ENCODE measurements at places on chromosomes 5 and 9. TPM values are rescaled to one million over a fixed set of nuclear protein-coding genes. Genes with fewer than 3 reads are reported as not detected.

The KIF12 gene
- total RNA-seq = 0.14 TPM

The SLC45A2 gene
- total RNA-seq = 0.09 TPM

The PALM2AKAP2 gene
- 0.23 TPM for total RNA-seq

DNA sequence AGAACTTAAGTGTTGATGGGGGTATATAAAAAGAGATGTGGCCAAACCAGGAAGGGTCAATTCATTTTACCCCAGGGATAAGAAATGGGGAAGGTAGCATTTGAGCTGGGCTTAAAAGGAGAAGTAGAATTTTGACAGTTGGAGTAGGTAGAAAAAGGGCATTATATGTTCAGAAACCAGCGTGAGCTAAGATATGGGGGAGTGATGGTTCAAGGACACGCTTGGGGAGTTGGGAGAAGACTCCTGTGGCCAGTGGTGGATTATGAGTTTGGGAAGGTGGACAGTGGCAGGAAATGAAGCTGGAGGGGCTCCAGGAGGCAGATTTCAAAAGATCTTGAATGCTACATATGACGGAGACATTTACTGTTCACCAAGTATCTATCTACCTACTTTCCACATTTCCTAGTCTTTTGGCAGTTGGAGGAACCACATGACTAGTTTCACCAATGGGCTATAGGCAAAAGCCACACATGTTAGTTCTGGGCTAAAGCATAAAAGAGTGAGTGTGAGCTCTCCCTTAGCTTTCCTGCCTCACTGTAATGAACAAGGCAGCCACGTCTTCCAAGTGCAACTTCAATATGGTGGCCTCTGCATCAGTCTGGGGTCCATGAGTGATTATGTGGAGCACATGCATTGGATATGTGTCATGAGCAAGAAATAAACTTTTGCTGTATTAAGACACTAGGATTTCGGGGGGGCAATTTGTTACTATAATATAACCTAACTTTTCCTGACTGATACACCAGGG, 15.7 kb upstream of the GSN start:
- no peak for DNase-seq

DNA sequence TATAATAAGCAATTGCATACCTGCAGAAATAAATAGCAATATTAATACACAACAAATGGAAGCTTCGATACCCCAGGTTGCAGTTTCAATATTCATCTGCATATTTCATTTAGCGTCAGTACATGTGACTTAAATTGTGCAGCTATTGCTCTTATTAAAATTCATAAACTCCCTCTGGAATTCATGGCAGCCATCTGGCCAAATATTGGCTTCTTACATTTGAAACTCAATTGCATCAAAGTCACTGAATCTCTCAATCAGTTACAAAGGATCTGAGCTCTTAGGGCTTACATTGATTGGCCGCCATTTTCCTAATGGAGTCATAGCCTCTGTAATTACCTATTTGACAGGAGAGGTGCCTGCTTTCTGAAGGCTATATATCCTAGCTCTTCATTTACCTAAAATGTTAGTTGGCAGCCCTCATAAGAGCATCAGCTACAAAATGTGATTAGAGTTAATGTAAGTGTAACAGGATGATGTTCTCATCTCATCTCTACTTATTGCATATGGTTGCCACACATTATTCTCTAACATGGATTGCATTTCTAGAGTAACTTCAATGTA, 453.5 kb downstream of the CAAP1 start:
- DNase-seq = no peak

DNA sequence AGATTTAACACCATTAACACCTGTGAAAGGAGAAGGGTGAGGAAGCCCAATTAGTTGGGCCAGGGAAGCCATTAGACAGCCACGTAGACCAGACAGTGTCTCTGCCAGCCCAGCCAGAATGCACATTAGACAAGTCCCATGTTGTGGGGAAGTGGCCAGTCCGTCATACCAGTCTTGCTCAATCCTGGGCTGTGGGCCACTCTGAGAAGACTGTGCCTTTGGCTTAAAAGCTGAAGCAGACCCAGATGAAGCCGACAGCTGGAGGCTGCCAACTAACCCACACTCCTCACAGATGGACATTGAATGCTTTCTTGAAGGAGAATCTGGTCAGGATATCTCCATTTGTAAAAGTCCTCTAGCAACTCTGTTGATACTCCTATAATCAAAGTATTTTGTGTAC, 128.5 kb downstream of the CHSY3 start:
- DNase-seq = no peak

- DNase-seq = no peak
Measured at GRCh38 chr9:108860764-108861163, 1.3 kb upstream of the ACTL7A start.

DNA sequence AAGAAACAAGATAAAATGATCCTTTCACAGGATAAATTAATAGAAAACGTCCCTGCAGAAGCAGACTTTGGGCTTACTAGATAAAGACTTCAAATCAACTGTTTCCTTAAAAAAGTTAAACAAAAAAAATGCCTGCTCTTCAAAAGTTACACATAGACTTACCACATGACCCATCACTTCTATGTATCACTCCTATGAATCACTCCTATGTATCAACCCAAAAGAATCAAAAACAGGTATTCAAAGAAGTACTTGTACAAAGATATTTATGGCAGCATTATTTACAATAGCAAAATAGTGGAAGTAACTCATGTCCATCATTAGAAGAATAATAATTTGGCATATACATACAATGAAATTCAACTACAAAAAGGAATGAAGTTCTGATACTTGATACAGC, 56.3 kb upstream of the PRDM9 start:
- no peak for DNase-seq

GRCh38 chr5:176166427-176166826, 71.8 kb upstream of the SIMC1 start:
- no peak for DNase-seq

Data from dermis blood vessel endothelial cell (primary cell).